Dermis blood vessel endothelial cell (primary cell): ENCODE measurements at places on chromosomes 1 and 21.

DNA sequence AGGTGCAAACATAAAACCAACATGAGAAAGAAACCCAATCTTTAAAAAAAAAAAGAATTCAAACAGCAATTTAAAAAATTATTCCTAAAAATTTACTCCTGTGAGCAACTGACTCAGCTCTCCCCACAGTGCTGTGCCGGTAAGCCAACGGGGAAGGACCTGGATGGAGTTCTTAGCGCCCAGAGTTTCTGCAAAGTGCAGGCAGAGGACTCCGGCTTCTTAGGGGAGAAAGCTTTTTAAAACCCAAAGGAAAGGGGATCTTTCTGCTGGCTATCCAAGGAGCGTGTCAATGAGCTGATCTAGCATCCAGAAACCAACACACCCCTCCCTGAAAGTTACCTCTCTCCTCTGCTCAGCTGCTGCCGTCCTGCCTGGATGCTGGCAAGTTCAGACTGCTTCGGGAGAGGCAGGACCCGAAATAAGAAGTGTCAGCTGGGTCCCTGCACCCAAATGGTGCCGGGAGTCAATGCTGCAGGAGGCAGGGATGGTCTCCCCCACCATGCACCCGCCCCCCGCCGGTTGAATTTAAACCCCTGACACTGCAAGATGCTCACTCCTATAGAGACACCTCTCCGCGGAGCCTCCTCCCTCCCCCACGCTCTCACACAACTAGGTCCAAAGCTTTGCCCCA is 32.2 kb upstream of the H6PD start:
- no peak for DNase-seq

DNA sequence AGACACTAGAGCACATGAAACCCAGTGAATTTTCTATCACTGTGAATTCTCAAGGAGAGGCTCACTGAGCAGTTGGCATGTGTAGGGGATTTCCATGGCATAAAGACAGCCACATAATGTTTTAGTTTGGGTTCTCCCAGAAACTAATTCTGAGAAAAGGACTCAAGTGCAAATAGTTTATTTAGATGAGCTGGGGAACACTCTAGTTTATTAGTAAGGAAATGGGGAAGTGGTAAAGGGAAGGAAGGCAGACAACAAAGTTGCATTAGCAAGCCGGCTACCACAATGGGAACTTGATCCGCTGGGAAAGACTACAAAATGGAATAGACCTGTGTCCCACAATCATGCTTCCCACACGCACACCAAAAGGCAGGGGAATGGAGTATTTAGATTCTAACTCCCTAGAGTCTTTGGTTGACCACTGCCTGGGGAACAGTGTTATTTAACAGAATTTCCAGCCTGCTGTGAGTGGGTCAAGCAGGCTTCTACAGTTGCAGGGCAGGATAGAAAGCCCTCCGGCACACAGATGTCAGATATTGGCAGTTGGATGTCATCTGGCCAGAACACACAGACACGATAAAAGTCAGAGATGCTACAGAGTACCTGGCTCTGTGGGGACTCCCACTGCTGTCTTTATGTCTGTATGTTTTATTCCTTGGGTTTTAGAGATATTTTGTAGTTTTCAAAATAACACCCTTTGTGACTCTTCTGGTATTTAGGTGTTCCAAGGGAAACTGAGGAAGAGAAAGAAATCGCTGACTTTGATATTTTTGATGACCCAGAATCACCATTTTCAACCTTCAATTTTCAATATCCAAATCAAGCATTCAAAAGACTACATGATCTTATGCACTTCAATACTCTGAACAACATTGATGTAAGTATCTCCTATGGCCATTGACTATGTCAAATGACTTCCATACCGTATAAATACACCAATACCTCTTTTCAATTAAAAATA is 150.1 kb downstream of the PLA2G4A start:
- peak; percentile 24 for DNase-seq

DNA sequence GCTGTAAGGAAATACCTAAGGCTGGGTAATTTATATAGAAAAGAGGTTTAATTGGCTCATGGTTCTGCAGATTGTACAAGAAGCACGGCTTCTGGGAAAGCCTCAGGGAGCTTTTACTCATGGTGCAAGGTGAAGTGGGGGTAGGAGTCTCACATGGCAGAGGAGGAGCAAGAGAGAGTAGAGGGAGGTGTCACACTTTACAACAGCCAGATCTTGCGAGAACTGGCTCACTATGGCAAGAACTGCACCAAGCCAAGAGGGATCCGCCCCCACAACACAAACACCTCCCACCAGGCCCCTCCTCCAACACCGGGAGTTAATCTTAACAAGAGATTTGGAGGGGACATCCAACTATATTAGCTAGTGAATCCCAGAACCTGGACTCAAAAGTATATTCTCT is 135.4 kb upstream of the SOD1 start:
- no peak for DNase-seq

DNA sequence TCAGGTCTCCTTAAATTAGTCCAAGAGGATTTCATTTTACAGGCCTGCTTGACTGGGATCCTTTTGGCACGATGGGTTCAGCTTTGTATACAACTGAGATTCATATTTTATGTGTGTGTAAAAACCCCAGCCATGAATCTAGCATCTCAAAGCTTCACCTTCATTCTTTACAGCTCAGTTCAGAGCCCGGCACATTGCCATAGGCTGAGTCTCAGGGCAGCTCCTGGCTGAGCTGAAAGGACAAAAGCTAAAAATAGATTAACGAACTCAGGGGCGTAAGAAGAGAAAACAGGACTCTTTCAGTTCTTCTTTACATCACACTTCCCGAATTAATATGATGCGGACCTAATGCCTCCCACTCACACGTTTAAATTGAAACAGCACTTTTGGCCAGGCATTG is 262.8 kb upstream of the PBX1 start:
- no peak for DNase-seq

DNA sequence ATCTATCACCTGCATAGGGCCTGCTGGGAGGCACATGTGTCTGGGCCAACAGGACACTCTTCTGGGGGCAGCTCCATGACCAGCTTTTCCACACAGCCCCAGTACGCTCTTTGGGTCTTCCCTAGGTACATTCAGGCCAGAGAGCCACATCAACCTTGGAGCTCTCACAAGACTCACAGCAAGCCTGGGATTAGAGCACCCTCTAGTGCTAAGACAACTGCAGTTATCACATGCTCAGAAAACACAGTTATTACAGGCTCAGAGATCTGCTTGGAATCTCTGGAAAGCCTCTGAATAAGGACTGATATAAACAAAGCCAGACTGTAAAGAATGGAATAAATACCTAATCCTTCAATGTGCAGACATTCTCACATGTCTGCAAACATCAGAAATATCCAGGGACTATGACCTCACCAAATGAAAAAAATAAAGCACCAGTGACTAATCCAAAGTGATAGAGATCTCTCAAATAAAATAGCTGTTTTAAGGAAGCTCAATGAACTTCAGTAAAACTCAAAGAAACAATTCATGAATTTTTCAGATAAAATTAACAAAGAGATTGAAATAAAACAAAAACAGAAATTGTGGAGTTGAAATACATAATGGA is 563.9 kb upstream of the NR5A2 start:
- DNase-seq = peak; percentile 85

DNA sequence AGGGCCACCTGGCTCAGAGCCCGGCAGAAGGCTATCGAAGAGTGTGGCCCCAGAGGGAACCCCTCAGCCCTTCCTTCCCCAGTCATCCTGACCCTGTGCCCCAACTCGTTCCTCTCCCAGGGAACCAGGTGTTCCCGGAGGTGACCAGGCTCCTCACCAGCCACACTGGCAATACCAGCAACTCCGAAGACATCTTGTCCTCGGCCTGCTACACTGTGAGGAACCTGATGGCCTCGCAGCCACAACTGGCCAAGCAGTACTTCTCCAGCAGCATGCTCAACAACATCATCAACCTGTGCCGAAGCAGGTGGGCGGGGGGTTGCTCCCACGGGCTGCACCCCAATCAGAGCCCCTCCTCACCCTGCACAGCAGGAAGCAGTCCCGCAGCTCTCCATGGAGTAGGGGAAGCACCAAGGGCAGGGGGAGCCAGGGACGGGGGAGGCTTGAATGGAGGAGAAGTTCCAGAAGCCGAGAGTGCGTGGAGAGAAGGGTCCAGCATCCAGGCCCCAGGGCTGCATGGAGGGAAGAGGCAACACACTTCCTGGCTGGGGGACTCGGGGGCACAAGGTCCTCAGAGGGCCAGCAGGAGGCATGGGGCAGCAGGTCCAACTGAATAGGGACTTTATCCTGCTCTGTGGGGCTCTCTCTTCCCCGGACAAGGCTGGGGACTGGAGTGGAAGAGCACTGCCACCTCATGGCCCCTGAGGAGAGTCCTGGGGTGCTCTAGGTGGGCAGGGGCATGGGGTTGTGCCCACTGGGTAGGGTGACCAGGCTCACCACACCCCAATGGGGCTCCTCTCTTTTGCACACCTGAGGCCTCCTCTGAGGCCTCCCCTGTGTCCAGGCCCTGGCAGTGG is 41.7 kb downstream of the PKP1 start:
- no peak for DNase-seq

- DNase-seq = peak; percentile 95
These were observed 2.4 kb downstream of the ARID1A start for GRCh38 chr1:26697978-26698849.

DNA sequence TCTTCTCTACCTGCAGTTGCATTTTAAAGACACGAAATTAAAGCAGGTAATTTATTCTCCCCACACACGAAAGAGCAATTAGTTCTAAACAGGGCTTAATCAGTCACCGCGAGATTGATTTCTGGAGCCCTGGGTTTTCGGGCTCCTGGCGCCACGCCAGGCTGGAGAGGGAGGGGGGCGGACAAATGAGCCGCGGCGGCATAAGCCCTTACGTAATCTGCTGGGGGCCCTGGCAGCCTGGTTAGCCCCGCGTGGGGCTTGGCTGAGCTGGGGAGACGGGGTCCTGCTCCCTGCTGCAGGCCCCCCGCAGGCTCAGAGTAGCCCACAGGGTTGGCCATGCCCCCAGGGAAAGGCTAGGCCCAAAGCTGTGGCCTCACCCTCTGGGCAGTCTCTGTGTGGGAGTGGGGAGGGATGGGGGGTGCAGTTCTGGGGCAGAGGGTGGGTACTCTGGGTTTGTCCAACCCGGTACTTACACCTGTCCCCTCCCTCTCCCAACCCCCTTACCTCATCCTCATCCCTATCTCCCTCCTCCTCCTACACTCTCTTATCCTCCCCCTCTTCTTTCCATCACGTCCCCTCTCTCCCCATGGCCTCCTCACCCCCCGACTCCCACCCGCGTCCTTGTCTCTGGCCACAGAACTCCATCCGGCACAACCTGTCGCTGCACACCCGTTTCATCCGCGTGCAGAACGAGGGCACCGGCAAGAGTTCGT is 19.9 kb downstream of the FOXO6 start:
- no peak for DNase-seq

GRCh38 chr1:145805057-145805456 is 18.8 kb downstream of the RNF115 start:
- DNase-seq = no peak

- DNase-seq = no peak
These were observed 7.3 kb downstream of the CCN1 start for GRCh38 chr1:85587841-85588240.

- DNase-seq = no peak
These were observed 9.3 kb upstream of the SLX9 start for GRCh38 chr21:44930543-44930981.

DNA sequence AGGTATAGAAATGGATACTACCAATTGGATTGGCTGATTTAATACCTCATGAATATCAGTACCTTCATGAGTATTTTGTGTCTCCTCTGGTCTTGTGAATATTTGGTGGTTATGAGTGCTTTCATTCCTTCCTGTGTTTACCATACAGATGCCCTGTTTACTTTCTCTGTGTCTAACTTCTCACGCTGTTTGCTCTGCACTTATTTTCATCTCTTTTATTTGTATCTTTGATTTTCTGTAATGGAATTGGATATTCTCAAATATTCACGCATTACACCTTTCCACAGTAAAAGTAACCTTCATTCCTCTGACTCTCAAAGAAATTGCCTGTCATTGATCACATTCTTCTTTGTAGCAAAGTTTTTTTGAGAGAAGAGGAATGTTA is 16.8 kb downstream of the CNST start:
- DNase-seq = no peak

- peak; percentile 28 for DNase-seq
These were observed 290.3 kb upstream of the SGIP1 start for GRCh38 chr1:66243548-66244130.

GRCh38 chr21:18168108-18168507 is 76.5 kb upstream of the CHODL start:
- no peak for DNase-seq

DNA sequence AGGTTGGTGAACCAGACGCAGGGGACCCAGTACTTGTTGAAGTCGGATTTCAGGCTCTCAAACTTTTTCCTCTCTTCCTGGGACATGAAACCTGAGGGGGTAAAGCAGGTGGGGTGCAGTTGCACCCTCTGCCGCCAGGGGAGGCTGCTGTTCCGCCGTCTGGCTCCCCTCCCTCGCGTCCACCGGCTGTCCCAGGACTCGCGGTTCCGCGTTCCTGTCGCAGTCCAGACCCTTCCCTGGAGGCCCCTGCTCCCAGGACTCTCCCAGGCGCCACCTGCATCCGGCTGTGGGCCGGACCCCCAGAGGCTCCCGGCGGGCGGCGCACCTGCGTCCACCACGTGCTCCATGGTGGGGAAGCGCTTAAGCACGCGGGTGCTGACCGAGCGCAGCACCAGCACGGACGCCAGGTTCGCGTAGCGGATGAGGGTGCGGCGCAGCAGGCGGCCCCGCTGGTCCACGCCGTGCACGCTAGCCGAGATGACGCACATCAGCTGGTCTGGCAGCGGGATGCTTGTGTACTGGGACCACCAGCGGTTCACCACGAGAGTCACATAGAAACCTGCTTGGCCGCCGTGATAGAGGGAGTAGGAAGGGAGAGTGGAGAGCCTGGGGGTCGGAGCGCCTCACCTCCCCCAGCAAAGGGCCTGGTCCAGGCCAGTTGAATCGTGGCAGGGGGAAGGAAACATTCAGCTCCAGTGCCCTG is 1.7 kb downstream of the BEST4 start:
- peak; percentile 78 for DNase-seq

DNA sequence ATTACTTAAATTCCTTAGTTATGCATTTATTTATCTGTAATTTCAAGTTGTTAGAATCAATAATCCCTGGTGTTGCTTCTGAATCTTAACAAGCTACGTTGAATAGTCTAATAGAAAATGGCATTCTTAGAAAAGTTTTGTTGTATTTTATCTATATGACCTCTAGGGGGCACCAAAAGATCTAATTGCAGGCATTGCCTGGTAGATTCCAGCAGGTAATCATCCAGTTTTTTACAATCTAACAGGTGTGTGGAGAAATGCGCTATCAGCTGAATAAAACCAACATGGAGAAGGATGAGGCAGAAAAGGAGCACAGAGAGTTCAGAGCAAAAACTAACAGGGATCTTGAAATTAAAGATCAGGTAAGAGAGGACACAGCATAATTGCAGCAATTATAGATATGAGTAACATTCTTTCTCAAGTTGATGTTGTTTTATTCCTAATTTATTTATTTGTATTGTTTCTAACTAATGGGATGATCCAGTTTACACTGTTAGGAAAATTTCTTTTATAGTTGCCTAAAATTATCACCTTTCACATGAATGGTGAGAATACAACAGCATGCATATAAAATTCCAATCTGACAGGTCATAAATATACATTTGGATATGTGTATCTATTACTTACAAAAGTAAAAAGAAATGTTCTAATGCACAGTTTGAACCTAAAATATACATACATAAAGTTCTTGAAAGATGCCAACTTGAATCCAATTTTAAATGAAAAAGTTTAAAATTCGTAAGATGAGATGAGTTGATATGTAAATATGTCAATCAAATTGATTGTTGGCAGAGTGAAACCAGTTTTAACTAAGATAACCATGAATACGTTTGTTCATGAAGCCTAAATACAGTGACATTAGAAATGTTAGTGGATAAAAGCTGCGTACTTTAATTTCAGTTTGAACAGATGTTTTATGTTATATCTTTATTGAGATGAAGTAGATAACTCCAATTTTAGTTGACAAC is 88.4 kb downstream of the SDCCAG8 start:
- peak; percentile 63 for DNase-seq

GRCh38 chr1:84122780-84123382 is 21.2 kb upstream of the PRKACB start:
- peak; percentile 77 for DNase-seq
